Cerebellar nuclear complex (tissue), 1 donor: ENCODE measurements at places on chromosomes 4 and X.

- DNase-seq = no peak
These were observed 62.7 kb upstream of the FAM47B start for GRCh38 chrX:34879886-34880285.

DNA sequence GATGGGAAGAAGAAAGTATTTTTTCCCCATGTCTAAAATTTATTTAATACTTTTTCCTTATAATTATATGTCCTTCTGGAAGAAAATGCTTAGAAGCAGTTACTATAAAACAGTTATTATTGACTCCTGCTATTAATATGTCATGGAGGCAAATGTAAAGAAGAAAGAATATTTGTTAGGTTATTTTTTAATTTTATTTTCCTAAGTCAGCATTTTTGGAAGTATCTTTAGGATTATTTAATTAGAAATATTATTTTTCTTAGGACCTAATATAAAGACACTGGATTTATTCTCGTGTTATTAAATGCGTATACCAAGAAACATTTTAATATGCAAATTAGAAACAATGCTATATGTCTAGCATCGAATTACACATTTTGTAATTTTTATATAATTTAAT lies 687.7 kb downstream of the TRAM1L1 start:
- no peak for DNase-seq

DNA sequence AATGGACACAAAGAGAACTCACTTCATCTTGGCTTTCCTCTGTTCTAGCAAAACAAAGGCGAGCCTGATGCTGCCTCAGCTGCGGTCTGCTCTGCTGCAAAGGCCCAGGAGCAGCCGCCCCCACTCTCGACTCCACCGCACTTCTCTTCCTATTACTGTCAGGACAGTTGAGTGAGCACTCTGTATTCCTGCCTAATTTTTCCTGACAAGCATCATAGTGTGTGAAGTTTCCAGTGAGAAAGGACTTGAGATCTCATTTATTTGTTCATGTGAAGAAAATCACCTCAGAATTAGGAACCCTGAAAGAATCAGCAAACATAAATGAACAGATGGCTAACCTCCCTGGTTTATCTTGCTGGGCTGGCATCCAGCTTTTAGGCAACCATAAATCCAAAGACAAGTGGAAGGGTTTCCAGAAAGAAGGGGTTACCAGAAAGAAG lies 15.6 kb downstream of the SCARB2 start:
- no peak for DNase-seq

DNA sequence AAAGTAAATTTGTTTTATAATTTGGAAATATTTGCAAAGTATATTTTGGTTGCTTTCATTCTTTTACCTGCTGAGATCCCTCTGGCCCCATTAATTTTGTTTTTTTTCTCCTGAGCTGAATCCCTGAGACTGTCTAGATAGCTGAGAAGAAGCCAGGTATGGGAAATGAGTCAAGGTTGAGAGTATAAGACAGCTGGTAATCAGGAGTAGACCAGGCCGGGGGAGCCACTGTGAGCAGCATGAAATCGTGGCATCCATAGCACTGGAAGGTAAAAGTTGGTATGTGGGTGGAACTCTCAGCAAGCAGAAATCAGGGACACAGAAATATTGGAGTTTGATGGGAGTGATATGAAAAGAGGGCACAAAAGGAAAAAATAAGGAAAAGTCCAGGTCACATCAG lies 164.5 kb downstream of the FHIP1A start:
- no peak for DNase-seq

DNA sequence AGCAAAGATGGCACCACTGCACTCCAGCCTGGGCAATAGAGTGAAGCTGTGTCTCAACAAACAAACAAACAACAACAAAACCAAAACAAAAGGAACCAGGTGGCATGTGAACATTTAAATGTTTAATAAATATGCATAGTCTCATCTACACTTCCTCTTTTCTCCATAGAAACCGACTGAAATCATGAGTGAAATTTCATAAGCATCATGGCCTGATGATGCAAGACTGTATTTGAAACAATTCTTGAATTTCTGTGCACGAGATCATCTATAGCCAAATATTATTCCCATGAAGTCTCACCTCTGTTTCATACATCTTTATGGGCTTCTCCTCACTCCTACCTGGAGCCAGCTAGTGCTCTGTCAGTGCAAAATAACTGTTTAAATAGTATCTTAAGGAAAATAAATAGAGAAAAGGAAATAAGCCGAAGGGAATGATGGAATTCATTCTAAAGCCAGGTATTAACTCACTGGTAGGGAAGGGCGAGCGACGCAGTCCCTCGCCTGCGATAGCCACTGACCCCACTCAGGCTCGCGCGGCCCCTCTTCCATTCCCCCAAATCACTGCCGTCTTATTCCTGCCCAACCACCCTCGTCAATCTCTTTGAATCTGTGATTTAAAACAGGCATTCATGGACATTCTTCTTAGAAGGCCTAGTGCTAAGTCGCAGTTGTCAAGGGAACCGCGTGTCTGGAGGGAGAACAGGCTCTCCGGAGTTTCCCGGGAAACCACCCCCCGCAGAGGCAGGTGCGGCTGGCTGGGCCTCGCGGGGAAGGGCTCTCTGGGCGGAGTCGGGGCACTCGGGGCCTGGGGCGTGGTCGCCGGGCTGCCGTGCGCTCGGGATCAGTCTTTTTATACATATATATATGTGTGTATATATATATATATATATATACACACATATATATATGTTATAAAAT lies 52.4 kb upstream of the TRIM2 start:
- DNase-seq = peak; percentile 46
